ENCODE measurements at places on chromosomes 7 and 10.

DNA sequence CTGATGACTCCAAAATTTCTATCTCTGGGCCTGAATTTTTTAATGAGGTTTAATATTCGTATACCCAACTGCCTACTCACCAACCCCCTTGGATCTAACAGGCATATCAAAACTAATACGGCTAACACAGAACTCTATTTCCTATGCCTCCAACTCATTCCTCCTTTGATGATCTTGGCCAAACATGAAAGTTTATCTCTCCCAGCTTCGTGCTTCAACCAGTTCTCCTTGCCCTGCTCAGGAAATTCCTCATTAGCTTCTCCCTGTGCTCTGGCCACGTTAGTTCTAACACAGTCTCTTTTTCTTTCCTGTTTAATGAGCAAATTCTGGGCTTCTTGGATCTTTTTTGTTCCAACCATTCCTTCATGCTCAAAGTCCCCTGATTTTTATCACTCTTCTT is 138.9 kb upstream of the PTN start:
- no peak for DNase-seq

DNA sequence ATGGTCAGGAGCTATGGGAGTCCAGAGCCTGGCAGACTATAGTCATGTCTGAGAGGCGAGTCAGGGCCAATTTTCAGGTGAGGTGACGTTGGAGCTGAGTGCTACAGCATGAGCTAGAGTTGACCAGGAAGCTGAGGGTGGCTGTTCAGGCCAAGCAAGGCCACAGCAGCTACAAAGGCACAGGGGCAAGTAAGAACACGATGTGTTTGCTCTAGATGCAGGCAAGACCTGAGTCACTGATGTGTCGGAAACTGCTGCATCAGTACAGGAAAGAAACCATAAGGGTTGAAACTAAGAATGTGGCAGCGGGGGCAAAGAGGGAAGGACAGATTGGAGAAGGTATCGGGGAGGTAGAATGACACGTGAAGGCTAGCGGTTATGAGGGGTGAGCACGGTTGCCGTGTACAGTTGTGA is 11.8 kb upstream of the RRP12 start:
- no peak for DNase-seq

GRCh38 chr7:117381362-117381761 is 45.9 kb downstream of the ASZ1 start:
- DNase-seq: no peak

GRCh38 chr10:48343106-48343505 is 36.6 kb downstream of the MAPK8 start:
- no peak for DNase-seq

GRCh38 chr7:139051655-139052054 is 15.8 kb upstream of the ZC3HAV1L start:
- DNase-seq: no peak

DNA sequence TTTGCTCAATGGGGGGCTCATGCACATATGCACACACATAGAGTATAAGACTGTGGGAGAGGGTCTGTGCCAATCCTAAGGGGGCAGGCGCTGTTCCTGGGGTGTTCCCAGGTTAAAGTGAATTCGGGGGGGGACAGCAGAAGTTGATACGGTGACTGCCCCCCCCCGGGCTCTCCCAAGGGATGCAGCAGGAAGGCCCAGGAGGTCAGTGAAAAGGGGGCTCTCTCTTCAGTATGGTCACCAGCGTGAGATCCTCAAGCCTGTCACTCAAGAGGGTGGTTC is 32.4 kb downstream of the SPDYE6 start:
- no peak for DNase-seq

GRCh38 chr10:69278446-69278963 is at the start of gene HK1:
Gene HK1, plus strand, starts transcription at chr10:69278496.
- DNase-seq: no peak

DNA sequence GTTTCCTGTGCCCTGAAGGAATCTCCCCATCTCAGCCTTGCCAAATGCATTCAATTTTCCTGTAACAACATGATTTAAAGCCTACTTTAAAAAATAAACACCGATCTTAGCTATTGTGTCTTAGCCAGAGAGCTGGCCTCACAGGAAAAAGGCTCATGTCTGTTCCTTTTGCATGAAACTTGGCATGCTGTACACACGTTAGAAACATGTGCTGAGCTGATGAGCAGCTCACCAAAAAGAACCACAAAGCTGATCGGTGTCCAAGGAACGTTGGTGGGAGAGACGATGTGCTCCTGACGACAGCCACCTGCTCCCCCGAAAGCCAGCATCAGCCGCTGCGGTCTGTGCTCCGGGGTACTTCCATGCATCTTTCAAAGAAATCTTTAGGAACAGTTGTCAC is 135.9 kb downstream of the ADARB2 start:
- no peak for DNase-seq

DNA sequence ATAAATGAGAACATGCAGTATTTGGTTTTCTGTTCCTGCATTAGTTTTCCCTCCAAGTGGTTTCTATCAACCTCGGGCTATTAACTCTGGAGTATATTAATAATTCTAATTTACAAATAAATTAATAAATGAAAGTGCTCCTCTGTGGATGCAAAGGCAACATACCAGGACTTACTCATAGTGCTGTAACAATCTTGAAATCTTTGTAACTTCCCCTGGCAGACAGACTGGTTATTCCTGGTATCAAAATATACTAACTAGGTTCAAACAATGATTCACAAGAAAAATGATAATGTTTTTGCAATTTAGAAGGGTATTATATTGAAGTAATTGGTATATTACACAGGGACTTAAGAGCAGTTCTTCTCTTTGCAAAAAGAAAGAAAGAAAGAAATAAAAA is 177.2 kb downstream of the FANK1 start:
- DNase-seq: no peak

GRCh38 chr7:17392846-17393245 is 94.4 kb downstream of the AHR start:
- no peak for DNase-seq

- DNase-seq: no peak
These were observed 20.7 kb downstream of the STN1 start for GRCh38 chr10:103897241-103897774.
